MCF 10A (cell line): ENCODE measurements at places on chromosomes 11 and 22. TPM values are rescaled to one million over a fixed set of nuclear protein-coding genes. Genes with fewer than 3 reads are reported as not detected.

DNA sequence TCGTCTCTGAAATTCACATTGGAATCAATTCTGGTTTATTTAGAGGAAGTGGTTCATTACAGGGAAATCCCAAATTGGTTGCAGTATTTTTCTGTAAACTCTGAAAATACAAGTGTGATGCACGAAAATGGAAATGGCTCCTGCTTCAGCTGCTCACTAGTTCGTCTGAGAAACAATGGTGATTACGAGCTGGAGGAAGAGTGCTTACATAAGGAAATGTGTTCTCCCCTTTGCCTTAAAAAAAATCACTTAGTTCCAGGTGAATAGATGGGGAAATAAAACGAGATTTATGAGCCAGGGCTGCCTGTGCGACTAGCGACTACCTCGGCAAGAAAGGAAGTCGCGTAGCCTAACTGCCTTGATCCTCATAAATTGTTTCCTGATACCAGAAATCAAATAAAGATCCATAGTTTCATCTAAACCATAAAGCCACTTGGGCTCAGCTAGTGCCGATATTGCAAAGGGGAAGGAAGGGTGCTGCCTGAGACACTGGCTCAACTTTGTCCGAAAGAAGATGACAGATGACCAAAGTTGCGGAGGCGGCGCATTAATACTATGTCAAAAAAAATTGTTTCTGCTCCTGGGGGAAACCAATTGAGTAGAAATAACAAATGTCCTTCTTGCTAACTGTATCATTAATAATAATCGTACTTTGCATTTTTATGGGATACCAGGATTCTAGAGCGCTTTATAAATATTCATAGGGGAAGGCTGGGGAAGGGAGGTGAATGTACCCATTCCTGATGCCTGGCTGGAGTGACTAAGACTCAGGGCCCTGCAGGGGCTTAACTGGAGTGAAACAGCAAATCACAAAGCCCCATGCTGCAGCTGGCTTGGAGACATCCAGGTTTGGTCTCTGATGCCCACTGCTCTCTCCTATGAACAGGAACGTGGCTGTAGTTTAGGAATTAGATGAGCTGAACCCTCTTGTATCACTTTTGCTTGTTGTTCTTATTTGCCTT lies 185.7 kb downstream of the BLID start:
- no peaks in the 10 kb centered on the region for H3K4me1 ChIP-seq
- H3K36me3 ChIP-seq, result no peaks in the 10 kb centered on the region
- H3K27me3 ChIP-seq, result no peaks in the 10 kb centered on the region
- no peak for DNase-seq
- no peak overlapping the region for H3K27ac ChIP-seq

DNA sequence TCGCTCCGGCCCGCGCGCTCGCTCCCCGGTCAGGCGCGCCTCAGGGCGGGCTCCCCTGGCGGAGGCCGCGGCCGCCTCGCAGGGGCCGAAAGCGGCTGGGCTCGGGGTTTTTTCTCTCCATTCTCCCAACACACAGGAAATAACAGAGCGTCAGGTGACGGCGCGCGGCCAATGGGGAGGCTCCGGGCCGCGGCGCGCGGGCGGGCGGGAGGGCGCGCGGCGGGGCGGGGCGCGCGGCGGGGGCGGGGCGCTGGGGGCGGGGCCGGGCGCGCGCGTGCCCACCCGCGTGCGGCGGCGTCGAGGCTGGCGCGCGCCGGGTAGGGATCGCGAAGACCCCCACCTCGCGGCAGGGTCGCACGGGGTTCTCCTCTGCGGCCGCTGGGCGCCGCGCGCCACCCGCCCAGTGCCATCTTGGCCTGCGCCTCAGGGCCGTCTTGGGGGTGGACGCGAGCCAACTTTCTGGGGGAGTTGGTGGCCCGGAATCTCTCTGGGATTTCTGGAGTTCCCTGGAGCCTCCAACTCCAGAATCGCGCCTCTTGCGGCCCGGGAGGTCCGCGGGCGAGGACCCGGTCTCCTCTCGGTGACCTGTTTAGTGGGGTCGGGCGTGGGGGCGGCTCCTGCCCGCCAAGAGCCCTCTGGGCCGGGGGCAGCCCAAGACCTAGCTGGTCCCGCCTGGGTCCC lies at the start of gene TCF20:
Gene TCF20, minus strand, starts transcription at position 144 of the 681 bp plus-strand sequence. CDS start 55,348 bp downstream, outside the sequence.
- peak within 1 kb of the TSS; percentile 92 for H3K4me3 ChIP-seq
- H3K27ac ChIP-seq, result peak within 1 kb of the TSS; percentile 79
- peak; percentile 81 for DNase-seq
- H3K36me3 ChIP-seq, result peaks cover 8% of the 10 kb centered on the region
- H3K4me1 ChIP-seq, result peaks cover 12% of the 10 kb centered on the region
- no peaks in the 10 kb centered on the region for H3K27me3 ChIP-seq

GRCh38 chr22:37329238-37330140 lies 47.2 kb downstream of the CYTH4 start:
- DNase-seq, result peak; percentile 79
- peaks cover 28% of the 10 kb centered on the region for H3K4me1 ChIP-seq
- H3K36me3 ChIP-seq, result peaks cover 6% of the 10 kb centered on the region
- peak overlapping the region; percentile 80 for H3K27ac ChIP-seq

The THOC5 gene
- total RNA-seq, result 50.3 and 51.3 TPM in 2 replicates

The OR8D4 gene
- total RNA-seq, result not detected in 2 replicates
